ENCODE measurements at places on chromosomes 6 and 20.

- DNase-seq, result no peak
These were observed 74.5 kb downstream of the MACROD2 start for GRCh38 chr20:14069796-14070195.

DNA sequence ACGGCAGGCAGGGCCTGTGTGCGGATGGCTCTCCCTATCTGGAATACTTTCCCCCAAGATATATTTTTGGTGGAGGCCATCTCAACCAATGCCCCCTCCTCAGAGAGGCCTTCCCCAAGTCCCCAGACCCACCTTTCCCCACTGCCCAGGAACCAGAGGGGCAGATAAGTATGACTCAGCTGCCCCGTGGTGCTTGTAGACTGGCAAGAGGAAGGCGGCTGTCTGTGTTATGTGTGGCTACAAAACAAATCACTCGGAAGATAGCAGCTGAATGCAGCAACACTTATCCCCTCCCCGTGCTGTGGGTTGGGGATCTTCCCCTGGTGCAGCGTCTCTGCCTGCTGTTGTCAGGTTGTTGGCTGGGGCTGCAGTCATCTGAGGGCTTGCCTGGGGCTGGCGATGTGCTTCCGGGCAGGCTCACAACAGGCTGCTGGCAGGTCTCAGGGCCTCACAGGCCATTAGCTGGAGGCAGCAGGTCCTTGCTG lies 7.1 kb downstream of the NPEPL1 start:
- no peak for DNase-seq

GRCh38 chr6:159461998-159462397 lies 231.0 kb downstream of the SOD2 start:
- no peak for DNase-seq

- no peak for DNase-seq
These were observed 71.6 kb upstream of the FBXL4 start for GRCh38 chr6:99019381-99019780.

- no peak for DNase-seq
These were observed 6.5 kb upstream of the RAET1G start for GRCh38 chr6:149929422-149929821.

- no peak for DNase-seq
These were observed 21.7 kb downstream of the EDN3 start for GRCh38 chr20:59322081-59322480.

GRCh38 chr6:134063966-134064445 lies 11.6 kb upstream of the SLC2A12 start:
- peak; percentile 58 for DNase-seq

GRCh38 chr6:154891901-154892300 lies 103.2 kb upstream of the TIAM2 start:
- DNase-seq, result no peak

- DNase-seq, result no peak
These were observed 280.3 kb downstream of the CDC5L start for GRCh38 chr6:44667668-44668390.

DNA sequence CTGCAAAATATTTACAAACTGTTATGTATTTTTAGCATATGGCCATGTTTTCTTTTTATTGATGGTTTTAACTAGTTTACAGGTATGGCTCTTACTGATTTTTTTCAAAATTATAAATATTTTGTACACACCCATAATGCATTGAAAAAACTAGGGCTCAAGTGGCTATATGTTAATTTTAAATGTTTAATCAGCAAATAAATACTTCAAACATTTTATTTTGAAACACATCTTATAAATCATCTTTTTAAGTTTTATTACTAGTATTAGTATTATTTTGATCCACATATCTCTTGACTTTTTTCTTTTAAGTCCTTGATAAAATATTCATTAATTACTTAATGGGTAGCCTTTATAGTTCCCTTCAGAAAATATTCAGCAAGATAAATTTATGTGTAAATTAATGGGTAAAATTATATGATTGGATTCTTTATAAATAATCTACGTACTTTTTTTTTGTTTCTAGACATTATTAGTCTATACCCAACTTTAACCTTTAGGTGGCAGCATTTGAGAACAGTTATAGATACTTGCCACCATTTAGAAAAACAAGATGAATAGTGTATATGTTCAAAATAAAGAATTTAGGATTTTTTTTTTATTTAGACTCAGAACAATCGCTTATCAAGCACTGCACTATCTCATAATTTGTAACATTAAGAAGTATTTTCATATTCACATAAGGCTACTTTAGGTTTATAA lies 241.9 kb downstream of the ADGRB3 start:
- DNase-seq, result no peak

DNA sequence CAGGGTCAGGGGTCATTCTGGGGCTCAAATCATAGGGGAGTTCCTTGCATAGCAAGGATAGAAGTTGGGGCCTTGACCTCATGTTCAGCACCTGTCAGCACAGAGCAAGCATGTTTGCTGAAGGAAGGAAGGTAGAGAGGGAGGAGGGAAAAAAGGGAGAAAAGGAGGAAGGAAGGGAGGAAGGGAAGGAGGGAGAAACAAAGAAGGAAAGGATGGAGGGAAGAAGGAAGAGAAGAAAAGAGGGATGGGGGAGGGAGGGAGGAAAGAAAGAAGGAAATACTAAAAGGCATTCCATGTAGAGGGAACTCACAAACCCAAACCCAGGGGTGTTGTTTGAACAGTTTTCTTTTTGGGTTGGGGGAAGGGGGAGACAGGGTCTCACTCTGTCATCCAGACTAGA lies 80.1 kb downstream of the DLGAP4 start:
- DNase-seq, result no peak

- DNase-seq, result no peak
These were observed 4.1 kb downstream of the MYLK4 start for GRCh38 chr6:2746557-2747061.

DNA sequence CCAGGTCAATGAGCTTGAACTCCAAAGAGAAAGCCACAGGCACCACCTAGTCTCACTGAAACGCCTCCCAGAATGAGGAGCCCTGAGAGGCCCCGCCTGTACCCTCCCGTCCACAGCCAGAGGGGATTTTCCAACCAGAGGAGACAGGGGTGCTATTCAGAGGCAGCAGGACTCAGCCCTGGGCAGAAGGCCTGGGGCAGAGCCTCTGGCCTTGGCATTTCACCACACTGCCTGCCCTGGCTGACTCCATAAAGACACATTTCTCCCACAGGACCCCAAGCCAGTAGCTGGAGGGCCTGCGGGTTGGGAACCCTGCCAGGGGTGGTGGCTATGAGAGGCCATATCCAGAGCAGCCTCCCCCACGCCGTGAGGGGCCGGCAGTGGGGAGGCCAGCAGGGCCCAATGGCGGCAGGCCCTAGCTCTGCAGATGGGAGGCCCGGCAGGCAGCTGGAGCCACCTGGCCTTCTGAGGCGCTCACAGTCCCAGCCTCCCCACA lies 159.3 kb downstream of the PREX1 start:
- DNase-seq, result no peak

DNA sequence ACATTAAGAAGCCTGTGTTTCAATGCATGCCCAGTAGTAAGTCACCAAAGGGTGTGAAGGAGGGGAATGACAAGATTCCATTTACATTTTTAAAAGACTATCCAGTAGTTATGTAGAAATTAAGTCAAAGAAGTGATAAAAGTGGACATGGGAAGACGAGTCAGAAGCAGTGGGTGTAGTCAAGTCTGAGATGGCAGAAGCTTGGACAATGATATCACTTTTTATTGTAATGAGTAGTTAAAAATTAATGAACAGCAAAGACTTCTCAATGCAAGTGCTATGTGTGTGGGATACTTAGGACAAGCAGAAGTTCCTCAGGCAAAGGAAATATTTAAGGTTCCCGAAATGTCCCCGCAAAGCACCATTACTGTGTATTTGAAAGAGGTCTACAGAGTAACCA lies 156.0 kb downstream of the DST start:
- DNase-seq, result no peak

- DNase-seq, result no peak
These were observed 167.5 kb downstream of the GPX5 start for GRCh38 chr6:28693033-28693750.

GRCh38 chr6:100166956-100167355 lies 172.9 kb upstream of the MCHR2 start:
- DNase-seq, result no peak

DNA sequence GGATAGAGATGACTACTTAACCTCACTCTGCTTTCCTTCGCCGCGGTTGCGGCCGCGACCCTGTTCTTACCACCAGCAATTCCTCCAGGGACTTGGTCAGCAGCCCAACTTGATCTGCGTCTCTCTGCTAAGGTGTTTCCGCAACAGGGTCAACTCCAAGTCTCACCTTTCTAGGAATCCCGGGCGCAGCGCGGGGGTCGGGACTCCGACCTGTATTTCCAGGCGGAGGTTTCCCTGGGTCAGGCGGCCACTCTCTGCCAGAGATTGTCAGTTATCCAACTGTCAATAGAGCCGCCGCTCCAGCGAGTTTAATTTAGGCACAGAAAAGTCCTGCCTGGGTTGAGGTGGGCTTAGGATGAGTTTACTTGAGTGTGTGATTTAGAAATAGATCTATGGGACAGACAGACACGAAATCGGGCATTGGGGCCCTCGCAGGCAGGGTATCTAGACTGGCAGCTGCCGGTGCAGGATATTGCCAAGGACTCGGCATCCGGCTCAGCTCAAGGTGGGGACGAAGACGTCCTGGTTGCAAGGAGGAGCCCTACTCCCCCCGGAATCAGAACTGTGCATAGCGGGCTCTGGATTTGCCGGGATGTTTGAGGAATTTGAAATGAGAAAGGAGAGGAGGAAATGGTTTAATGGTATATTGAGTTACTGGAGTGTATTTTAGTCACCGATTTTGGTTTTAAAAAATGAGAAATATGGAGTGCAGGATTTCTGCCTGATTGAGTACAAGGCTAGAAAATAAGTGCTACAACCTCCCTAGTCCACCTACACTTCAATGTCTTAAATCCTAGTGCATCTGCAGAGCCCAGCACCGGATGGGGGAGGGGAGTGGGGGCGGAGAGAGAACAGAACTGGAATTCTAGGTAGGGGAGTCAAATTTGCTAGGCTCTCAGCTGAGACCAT lies 23.7 kb downstream of the POM121L2 start:
- no peak for DNase-seq

GRCh38 chr6:101613556-101613955 lies 220.0 kb downstream of the GRIK2 start:
- no peak for DNase-seq

DNA sequence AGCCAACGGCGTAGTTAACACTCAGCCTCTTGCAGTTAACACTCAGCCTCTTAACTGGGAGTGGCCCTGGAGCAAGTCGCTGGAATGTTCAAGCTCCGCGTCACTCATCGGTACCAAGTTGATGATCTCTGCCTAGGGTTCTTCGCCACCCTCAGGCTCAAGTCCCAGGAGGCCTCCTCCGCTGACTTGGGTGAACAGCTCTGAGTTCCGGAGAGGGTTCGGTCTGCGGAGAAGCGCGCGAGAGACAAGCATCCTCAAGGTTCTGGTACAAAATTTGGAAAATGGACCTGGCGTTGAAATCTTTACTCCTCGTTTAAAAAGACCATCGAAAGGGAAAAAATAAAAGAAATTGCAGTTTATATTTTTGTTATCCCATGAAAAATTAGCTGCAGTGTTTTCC lies 876 bp upstream of the DSP start:
- no peak for DNase-seq

GRCh38 chr6:11404838-11405237 lies 132.7 kb upstream of the TMEM170B start:
- peak; percentile 9 for DNase-seq

DNA sequence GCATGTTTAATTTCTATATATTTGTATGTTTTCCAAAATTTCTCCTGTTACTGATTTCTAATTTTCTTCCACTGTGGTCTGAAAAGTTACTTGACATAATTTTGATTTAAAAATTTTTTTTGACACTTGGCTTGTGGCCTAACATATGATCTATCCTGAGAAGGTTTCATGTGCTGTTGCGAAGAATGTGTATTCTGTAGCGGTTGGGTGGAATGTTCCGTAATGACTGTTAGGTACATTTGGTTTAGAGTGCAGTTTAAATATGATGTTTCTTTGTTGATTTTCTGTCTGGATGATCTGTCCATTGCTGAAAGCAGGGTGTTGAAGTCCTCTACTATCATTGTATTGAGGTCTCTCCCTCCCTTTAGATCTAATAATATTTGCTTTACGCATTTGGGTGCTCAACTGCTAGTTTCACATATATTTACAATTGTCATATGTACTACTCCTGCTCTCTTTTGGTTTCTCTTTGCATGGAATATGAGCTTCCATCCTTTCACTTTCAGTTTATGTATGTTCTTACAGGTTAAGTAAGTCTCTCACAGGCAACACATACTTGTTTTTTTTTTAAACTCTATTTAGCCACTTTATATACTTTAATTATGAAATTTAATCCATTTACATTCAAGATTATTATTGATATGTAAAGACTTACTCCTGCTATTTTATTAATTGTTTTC lies 19.5 kb upstream of the EDN1 start:
- DNase-seq, result no peak

DNA sequence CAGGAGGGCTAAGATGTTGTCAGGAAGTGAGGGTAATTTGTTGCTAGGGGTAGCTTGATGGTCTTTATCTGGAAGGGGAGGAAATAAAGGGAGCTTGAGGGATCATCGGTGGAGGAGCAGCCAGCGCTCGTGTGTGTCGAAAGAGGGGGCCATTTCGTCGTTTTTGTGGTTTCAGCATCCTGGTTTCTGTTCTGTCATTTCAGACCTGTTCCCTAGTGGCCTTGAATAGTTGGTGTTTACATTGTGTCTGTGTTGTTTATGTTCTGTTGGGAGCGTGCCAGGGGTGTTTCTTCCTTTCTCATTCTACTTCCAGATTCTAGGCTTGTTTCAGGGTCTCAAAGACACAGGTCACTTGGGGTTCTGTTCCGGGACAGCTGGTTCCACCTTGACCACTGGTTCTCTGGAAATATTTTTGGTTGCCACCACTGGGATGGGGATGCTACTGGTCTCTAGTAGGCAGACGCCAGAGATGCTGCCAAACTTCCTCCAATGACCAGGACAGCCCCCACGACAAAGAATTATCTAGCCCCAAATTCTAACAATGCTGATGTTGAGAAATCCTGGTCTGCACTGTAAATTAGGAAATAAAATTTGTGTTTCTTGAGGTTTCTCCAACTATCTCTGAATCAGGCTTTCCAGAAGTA lies 113.9 kb upstream of the NAA20 start:
- DNase-seq, result peak; percentile 50

GRCh38 chr6:51147756-51148155 lies 329.1 kb downstream of the TFAP2B start:
- DNase-seq, result no peak

GRCh38 chr6:156166093-156166492 lies 611.1 kb upstream of the ARID1B start:
- no peak for DNase-seq

- no peak for DNase-seq
These were observed 84.6 kb upstream of the TCF21 start for GRCh38 chr6:133804265-133804664.

GRCh38 chr6:52551483-52552277 lies 25.2 kb downstream of the TRAM2 start:
- no peak for DNase-seq

- DNase-seq, result no peak
These were observed 246.5 kb downstream of the RIMS1 start for GRCh38 chr6:72132851-72133250.

- no peak for DNase-seq
These were observed 9.2 kb downstream of the ENTPD6 start for GRCh38 chr20:25204550-25205276.

Data from CD4-positive, alpha-beta T cell treated with Interferon gamma for 1 hour (primary cell).